ENCODE measurements at places on chromosomes 16 and 17.

- no peak for DNase-seq
Measured at GRCh38 chr17:42759982-42760651, 910 bp upstream of the RAMP2 start.

GRCh38 chr17:8885967-8886684 is 18.7 kb upstream of the PIK3R6 start:
- DNase-seq: no peak

DNA sequence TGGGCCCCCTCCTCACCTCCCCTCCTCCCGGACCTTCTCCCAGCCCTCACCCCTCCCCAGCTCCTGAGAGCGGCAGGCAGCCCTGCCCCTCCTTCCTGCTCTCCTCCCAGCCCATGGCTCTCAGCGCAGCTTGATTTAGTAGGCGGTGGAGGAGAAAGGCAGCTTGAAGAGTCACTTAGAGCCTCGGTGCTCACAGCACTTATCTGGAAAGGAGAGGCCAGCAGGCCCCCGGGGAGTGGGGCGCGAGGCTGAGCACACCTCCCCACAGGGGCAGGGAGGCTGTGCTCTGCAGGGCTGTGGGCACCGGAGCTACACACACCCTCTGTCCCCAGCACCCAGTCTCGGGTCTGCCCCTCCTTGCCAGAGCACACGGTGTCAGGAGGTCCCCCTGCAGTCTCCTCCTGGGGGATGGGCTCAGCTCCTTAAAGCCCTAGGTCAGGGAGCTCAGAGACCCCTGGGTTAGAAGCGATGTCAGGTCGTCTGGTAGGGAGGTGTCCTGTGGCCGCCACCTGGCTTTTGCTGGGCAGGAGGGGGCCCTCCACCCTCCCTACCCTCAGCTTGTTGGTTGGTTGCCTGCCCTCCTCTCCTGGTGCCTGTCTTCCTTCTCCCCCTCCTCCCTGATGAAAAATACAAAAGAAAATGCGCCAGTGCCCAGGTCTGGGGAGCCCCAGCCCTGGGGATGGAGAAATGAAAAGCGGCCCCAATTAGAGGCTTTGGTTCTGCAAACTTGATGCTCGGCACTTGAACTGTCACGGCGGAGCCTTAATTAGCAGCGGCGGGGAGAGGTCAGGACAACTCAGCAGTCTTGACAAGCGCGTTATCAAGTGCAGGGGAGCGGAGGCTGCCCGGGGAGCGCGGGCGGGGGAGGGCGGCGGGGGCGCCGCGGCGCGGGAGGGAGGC is 151.1 kb upstream of the GSE1 start:
- DNase-seq: peak; percentile 86

- peak; percentile 71 for DNase-seq
Measured at GRCh38 chr17:80361495-80362220, 53.3 kb upstream of the ENDOV start.

DNA sequence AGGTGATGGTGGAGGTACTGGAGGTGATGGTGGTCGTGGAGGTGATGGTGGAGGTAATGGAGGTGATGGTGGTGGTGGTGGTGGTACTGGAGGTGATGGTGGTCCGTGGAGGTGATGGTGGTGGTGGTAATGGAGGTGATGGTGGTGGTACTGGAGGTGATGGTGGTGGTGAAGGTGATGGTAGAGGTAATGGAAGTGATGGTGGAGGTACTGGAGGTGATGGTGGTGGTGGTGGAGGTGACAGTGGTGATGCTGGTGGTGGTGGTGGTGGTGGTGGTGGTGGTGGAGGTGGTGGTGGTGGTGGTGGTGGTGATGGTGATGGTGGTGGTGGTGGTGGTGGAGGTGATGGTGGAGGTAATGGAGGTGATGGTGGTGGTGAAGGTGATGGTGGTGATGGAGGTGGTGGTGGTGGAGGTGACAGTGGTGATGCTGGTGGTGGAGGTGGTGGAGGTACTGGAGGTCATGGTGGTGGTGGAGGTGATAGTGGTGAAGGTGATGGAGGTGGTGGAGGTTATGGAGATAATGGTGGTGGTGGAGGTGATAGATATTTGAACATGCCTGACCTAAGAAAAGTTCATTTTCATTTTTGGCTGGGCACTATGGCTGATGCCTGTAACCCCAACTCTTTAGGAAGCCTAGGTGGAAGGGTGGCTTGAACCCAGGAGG is 55.0 kb downstream of the RNF213 start:
- DNase-seq: no peak

DNA sequence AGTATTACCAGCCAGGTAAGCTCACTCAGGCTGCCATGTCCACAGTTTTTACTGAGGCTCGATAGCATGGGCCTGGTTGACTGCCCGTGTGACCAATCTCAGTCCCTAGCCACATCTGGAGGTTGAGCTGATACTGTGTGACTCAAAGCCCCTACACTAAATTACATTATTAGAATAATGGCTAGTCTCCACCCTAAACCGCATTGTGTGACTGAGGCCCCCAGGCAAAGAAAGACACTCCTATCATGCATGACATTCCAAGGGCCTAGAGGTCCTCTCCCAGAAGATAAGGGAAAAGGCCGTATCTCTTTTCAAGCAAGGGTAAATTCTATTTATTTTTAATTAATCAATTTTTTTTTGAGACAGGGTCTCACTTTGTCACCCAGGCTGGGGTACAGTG is 505.3 kb downstream of the HAPSTR1 start:
- DNase-seq: no peak

Measured in SK-N-SH (cell line).